ENCODE measurements at places on chromosomes 5 and 9. TPM values are rescaled to one million over a fixed set of nuclear protein-coding genes. Genes with fewer than 3 reads are reported as not detected.

Gene CKMT2
- total RNA-seq = 1,824 TPM

- no peaks in the 10 kb centered on the region for H3K36me3 ChIP-seq
- H3K27ac ChIP-seq = no peak overlapping the region
- DNase-seq = no peak
- H3K4me3 ChIP-seq = no peak overlapping the region
- no peaks in the 10 kb centered on the region for H3K27me3 ChIP-seq
Observed at GRCh38 chr5:100186181-100186580, 349.0 kb upstream of the FAM174A start.

GRCh38 chr5:150488519-150489359 is 19.2 kb upstream of the NDST1 start:
- H3K4me1 ChIP-seq = peaks cover 85% of the 10 kb centered on the region
- no peaks in the 10 kb centered on the region for H3K36me3 ChIP-seq
- peak; percentile 80 for DNase-seq
- peak overlapping the region; percentile 93 for H3K4me3 ChIP-seq
- peak overlapping the region; percentile 98 for H3K27ac ChIP-seq

DNA sequence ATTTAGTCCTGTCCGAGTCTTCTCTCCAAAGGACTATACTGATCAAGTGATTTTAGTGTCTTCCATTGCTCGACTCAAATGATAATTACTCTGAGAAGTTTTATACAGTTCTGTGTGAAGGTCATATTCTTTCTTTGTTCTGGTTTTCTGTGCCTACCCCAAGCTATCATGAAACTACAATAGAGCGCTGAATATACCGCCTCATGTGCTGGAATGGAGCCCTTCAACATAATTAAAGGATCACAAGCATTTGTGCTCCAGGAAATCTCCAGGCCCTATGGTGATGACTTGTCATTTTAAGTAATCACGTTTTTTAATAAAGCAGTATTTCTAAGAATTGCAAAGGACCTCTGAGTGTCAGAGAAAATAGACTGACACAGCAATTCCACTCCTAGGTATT is 10.9 kb upstream of the SLC31A2 start:
- H3K4me3 ChIP-seq = no peak overlapping the region
- H3K27me3 ChIP-seq = peaks cover 8% of the 10 kb centered on the region
- DNase-seq = no peak
- H3K36me3 ChIP-seq = no peaks in the 10 kb centered on the region
- no peak overlapping the region for H3K27ac ChIP-seq

Gene PFN3
- not detected for total RNA-seq

DNA sequence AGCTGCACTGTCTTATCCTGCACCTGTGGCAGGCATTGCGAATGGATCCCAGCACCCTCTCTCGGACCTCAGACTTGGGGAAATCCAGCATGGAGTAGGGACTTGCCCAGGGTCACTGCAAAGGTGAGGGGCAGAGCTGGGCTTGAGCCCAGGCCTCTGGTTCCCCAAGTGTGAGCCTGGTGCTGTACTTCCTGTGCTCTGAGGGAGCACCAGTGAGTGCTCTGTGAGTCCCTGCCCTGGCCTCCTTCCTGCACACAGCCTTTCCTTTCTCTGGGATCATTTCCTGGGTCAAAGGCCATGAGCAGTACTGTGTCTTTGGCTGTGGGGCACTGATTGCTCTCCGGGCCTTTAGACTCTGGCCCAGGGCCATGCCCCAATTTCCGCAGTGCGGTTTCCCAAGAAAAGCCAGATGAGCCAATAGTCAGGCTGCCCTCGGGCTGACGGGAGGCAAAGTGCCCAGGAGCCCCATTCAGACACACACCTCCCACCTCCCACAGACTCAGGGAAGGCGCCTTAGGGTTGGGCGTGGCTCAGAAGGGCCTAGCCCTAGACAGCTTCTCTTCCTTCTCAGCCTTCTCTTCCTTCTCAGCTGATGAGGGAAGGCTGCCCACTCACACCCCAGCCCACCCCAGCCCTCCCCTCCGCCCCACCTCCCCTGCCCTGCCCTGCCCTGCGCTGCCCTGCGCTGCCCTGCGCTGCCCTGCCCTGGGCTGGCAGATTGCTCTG is 23.3 kb upstream of the TRIM14 start:
- no peaks in the 10 kb centered on the region for H3K36me3 ChIP-seq
- no peak overlapping the region for H3K27ac ChIP-seq
- no peak overlapping the region for H3K4me3 ChIP-seq
- H3K27me3 ChIP-seq = peaks cover 5% of the 10 kb centered on the region
